ENCODE measurements at places on chromosomes 7 and 10.

DNA sequence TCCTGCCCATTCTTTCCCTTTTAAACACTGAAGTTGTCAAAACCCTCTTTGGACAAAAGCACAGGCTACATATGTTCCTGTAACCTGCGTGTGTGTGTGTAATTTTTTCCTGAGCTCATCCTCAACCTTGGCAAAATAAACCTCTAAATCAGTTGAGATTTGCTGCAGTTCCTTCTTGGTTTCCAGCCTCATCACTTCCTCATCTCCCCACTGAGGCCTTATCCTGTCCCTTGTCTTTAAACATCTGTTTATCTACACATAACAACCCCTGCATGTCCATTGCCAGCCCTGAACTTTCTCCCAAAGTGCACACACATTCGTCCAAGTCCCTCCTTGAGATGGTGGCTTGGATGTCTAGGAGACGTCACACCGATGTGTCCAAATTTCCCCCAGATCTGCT lies 35.5 kb downstream of the LYZL2 start:
- no peak for DNase-seq

- no peak for DNase-seq
Measured at GRCh38 chr10:124678557-124679240, 65.5 kb downstream of the FAM53B start.

- DNase-seq = no peak
Measured at GRCh38 chr7:55131142-55131929, 112.5 kb downstream of the EGFR start.

DNA sequence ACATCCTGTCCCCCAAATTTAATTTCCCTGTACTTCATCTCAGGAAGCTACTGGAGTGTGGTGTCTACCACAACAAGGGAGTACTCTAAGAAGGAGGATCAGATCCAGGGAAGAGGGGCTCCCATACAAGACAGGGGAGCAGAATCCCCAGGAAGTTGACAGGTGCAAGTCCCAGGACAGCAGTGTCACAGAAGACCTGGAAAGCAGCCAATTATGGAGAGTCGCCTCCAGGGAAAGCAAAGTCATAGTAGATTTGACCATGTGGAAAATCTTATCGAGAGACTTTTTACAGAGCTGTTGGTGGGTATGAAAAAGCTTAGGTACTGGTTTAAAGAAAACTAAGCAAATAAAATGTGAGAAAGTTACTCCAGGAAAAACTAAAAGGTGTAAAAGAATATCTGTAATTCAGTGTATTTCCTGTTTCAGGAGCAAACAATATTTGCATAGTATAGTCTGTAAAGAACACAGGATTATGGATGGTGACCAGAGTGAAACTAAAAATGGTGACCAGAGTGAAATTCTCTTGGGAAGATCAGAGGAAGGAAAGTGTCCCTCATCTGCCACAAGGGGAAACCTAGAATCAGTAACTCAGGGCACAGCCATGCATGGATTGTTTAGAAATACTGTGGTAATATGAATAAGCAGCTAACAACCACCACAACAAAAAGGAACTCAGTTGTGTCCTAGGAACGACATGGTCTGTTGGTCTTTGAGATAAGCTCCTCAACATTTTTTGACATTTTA lies 44.5 kb downstream of the LANCL2 start:
- DNase-seq = no peak

DNA sequence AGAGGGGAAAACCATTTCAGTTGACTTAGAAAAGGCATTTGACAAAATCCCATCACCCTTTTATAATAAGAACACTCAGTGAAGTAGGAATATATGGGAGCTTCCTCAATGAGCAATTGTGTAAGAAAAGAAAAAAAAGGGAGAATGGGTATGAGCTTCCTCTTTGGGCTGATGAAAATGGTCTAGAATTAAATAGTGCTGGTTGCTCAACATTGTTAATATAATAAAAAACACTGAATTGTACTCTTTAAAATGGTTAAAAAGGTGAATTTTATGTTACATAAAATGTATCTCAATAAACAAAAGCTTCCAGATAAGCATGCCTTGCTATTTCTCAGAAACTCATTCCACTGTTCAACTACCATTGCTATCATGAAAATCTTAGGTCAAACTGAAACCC lies 40.6 kb downstream of the LRRC17 start:
- DNase-seq = no peak

DNA sequence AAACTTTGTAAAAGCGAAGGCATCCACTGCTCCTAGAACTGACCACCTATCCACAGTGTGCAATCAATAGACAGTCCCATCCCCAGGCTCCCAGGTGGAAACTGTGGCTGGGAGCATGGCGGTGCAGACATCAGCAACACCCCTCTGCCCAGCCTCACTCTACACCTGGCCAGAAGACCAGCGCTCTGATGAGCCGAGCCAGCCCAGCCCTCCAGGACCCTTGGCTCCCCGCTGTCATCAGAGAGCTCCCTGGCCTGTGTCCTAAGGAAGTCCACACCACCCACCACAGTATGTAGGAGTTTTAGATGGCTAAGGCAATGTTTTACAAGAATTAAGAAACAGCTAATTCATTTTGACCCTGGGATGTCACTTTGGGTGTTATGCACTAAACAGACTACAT lies 81.0 kb downstream of the VOPP1 start:
- no peak for DNase-seq

DNA sequence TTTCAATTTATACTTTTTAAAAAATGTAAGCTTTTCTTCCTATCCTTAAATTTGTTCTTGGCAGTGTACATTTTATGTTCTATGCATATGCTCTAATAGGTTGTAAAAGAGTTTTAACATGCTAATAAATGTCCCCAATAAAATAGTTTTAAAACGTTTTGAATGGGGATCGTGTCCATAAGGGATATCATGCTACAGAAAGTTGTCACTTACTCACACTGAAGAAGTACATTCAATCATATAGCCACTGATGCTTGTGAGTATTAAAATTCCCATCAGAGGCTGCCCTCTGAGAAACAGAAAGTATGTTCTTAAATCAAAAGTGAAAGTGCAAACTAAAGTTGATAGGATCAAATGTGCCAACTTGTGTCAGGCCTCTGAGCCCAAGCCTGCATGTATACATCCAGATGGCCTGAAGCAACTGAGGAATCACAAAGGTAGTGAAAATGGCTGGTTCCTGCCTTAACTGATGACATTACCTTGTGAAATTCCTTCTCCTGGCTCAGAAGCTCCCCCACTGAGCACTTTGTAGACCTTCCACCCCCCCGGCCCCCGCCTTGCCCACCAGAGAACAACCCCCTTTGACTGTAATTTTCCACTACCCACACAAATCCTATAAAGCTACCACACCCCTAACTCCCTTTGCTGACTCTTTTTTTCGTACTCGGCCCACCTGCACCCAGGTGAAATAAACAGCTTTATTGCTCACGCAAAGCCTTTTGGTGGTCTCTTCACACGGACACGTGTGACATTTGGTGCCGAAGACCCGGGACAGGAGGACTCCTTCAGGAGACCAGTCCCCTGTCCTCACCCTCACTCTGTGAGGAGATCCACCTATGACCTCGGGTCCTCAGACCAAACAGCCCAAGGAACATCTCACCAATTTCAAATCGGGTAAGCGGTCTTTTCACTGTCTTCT lies 877 bp upstream of the NOD1 start:
- DNase-seq = no peak

DNA sequence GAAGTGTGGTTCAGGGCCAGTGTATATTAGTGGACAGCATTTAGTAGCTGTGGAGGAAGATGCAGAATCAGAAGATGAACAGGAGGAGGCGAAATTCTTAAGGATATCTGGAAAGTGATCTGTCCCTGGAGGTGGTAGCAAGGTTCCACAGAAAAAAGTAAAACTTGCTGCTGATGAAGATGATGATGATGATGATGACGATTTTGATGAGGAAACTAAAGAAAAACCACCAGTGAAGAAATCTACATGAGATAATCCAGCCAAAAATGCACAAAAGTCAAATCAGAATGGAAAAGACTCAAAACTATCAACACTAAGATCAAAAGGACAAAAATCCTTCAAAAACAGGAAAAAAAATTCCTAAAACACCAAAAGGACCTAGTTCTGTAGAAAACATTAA lies 26.3 kb downstream of the TM9SF3 start:
- no peak for DNase-seq

GRCh38 chr7:1554333-1555045 lies 1.5 kb downstream of the TMEM184A start:
- DNase-seq = no peak

GRCh38 chr7:81871606-81872265 lies 101.9 kb upstream of the HGF start:
- no peak for DNase-seq

DNA sequence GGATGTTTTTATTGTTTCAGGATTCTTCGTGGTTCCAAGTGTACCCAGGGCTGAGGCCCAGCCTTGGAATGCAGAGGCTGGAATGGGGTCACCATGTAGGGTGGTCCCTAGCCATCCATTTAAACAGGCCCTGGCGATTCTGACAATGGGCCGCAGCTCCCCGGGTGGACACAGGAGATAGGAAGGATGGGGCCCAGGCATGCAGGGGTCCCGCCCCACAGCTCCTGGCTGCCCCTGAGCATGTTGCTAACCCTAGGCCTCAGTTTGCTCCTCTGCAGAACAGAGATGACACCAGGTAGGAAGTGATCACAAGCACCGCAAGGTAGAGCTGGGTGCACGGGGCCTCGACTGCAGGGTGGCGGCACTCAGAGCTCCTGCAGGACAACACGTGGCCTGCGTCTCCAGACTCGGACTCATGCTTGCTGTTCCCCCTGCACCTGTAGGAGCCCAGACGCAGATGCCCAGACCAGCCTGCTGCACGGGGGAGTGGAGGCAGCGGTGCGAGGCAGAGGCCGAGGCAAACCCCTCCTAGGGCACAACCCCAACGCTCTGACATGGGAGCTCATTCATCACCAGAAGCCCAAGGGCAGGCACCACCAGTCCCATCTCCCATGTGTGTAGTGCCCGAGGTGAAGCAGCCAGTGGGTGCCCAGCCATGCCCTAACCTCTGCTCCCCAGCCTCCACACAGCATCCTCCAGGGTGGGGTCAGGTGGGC lies 25.5 kb downstream of the VIPR2 start:
- DNase-seq = no peak

GRCh38 chr7:8430643-8431042 lies 2.8 kb upstream of the NXPH1 start:
- no peak for DNase-seq

Data from stimulated activated CD8-positive, alpha-beta memory T cell treated with anti-CD3 and anti-CD28 coated beads, Interleukin-2, amount 100 ng/mL, for 1 hour (primary cell).